Foreskin keratinocyte (primary cell): ENCODE measurements at places on chromosomes 1 and 21. TPM values are rescaled to one million over a fixed set of nuclear protein-coding genes. Genes with fewer than 3 reads are reported as not detected.

EDARADD gene
- polyA plus RNA-seq = 3.1 TPM in 2 replicates

DNA sequence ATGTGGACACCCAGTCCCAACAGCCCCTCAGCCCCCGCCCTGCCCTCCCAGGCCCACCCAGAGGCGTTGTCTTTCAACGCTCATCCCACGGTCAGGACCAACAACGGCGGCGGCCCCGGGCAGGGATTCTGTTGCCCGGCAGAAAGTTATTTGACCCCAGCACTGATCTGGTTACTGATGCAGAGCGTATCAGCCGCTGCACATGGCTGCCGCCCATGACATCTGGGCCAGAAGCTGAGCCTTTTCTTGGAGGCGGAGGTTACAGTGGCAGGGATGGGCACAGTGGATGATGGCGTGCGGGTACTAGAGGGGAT is 127.1 kb upstream of the ARHGEF16 start:
- no peak for DNase-seq

CPT2 gene
- 9.5 and 11.0 TPM in 2 replicates for polyA plus RNA-seq

DNA sequence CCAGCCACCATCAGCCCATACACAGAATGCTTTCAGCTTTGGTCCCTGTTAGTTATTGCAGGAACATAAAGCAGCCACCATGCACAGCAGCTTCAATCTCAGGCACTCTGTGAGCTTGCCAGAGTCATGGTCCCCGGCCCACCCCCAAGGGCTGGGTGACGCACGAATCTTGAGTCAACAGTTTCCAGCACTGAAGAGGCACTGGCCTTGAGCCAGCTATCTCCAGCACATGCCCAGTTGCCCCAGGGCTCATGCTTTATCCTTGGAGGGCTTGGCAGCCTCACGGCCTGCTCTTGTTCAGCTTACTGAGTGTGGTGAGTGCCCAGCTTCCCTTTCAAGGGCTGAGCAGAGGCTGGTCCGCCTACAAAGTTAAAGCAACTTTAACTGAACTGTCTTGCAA is 200.7 kb upstream of the RAB4A start:
- peak; percentile 87 for DNase-seq

- DNase-seq = no peak
Observed at GRCh38 chr1:208209896-208210589, 34.1 kb downstream of the PLXNA2 start.

MMP23B gene
- 0.86 and 1.3 TPM in 2 replicates for polyA plus RNA-seq

CRB1 gene
- polyA plus RNA-seq = not detected in 2 replicates

DNA sequence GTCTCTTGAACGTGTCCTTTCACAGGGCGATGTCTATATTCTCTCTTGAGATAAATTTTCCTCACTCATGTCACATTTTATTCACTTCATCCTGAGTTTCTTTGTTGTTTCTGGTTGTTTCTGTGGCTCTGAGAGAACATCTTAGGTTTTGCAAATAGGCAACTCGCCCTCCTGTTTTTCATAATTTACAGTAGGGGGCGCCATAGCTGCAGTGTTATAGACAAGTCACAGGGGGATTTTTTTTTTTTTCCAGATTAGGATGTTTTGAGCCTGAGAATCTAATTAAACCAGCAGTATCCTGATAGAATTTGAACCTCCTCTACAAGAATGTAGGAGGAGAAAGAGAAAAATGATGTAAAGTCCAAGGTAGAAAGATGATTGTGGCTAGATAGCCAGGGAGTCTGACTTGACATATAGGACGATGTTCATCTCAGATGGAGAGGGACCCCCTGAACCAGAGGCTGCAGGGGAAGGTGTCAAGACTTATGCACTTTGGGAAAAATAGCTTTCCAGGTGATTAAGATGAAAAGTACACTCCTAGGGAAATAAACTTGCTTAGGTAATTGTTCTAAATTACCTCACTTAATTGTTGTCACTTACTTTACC is 76.3 kb downstream of the ZP4 start:
- no peak for DNase-seq

TTC34 gene
- under 0.01 and 0.01 TPM in 2 replicates for polyA plus RNA-seq

DNAJC6 gene
- 0.75 and 1.1 TPM in 2 replicates for polyA plus RNA-seq

GRCh38 chr1:112881742-112882127 is 74.3 kb downstream of the SLC16A1 start:
- DNase-seq = no peak

CFAP57 gene
- polyA plus RNA-seq = 0.28 and 0.81 TPM in 2 replicates

DNA sequence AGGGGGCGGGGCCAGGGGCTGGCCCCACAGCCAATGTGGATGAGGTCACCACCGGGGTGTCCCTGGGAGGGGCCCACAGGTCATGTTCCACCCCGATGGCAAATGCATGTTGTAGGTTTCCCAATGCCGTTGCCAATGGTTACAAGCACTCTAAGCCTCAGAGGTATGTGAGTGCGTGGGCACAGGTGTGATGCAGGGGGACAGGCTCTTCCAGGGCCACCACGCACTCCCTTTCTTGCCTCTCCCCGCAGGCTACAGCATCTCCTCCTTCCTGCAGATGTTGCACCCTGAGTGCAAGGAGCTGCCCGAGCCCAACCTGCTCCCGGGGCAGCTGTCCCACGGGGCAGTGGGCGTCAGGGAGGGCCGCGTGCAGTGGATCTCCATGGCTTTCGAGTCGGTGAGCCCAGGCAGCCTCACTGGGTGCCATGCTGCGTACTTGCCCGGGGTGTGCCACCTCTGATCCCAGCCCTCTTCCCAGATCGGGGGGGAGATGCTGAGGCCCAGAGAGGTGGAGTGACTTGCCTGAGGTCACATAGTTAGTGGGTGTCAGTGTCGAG is 52.4 kb downstream of the DISP3 start:
- DNase-seq = peak; percentile 34

GRCh38 chr1:62336995-62337705 is 17.9 kb upstream of the KANK4 start:
- DNase-seq = no peak

SUMO3 gene
- 129 and 147 TPM in 2 replicates for polyA plus RNA-seq

DNA sequence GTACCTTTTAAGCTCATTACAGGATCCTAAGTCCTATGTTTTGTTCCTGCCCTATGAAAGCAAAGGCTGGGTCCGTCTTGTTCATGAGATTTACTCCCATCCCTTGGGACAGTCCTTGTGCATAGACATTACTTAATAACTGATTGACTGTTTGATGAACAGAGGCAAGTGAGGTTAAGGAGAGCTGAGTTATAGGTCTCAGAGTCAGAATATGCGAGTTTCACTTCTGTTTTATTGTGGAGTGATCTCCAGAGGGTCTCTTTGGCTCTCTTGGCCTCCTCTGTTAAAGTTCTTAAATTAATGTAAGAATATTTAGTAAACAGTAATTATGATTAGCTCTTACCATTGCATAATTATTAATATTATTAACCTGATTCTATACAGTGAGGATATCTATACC is 52.6 kb downstream of the BRINP2 start:
- DNase-seq = no peak

TAS1R3 gene
- 0.03 TPM in 2 replicates for polyA plus RNA-seq

RAB13 gene
- polyA plus RNA-seq = 113 and 117 TPM in 2 replicates

GRCh38 chr1:216178281-216178680 is 245.0 kb downstream of the USH2A start:
- no peak for DNase-seq

DNA sequence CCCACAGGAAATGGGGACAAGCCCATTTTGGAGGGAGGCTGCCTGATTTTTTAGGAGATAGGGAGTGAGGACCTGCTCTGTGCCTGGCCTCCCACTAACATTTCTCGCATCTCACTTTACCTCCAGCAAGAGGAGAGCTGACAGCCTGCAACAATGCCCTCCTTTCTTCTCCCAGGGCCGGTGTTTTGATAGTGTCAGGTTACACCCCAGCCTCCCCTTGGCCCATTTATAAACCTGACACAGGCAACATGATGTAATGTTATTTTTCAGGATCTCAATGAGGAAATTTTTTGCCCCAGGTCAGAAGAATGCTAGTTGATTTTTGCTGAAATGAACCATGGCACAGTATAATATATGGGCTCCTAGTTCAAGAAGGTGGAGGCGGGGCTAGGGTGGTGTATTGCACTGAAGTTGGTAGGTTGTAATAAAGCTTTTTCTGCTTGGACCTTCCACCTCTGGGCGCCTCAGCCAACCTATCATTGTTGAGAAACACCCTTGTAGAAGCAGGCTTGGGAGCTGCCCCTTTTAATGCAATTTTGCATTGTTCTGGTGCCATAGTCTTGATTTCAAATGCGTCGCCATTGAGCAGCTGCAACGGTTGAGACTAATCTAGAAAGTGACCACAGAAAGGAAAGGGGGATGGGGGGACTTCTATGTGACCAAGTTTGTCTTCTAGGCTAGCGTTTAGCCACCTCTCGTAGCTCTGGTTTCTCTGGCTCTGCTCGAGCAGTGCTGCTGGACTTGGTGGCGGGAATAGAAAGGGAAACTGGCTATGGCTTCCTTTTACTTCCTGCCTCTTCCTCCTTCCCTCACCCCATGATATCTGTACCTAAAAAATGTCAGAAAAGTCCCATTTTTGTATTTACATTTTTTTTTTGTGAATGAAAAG is 53.0 kb downstream of the PBX1 start:
- peak; percentile 77 for DNase-seq

CLSTN1 gene
- polyA plus RNA-seq = 237 and 287 TPM in 2 replicates

DNA sequence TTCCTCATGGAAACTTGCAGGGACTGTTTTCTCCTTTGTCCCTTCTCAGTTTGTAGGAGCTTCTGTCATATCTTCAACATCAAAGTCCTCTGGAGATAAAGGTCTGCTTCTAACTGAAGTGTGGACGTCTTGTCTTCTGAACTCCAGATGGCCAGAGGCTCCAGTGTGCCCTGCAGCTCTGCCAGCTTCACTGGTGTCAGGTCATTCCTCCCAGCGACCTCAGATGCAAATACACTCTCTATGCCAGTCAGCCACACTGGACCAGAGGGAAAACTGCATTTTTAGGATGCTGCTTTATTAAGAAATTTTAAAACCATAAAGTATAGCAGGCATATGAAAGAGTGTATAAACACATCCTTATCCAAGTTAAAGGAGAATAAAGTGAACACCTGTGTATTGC is 78.5 kb upstream of the ADAR start:
- DNase-seq = no peak

GRCh38 chr21:39947031-39947430 is 79.8 kb downstream of the PCP4 start:
- no peak for DNase-seq
